ENCODE measurements at places on chromosomes 5 and 9.

DNA sequence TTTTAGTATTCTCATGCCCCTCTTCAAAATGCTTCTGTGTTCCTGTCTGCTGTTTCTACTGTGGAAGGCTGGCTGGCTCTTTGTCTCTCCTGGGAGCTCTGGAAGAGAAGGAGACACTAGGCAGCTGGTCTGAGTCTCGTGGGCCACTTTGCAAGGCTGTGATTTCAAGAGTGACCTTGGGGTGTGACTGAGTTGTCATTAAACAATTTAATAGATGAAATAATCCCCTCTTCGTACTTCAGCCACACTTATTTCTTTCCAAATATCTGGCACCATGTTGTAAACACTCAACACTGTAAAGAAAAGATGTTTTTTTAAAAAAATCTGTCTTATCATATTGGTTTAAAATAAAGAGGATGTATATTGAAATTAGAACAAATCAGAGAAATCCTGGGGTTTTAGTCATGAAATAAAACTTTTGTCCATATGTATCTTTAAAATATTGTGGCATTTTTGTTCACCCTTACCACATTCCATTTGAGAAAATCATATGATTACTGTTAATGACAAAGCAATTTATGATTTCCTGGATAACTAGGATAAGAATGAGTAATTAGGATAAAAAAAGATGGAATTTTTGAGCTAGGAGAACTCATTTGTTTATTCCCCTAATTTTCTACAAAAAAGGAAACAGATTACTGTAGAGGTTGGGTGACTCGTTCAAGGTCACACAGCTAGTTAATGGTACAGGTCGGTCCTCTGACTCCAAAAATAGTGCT, 200.8 kb downstream of the MAT2B start:
- no peaks in the 10 kb centered on the region for H3K4me1 ChIP-seq
- DNase-seq = no peak
- no peak overlapping the region for H3K4me3 ChIP-seq

DNA sequence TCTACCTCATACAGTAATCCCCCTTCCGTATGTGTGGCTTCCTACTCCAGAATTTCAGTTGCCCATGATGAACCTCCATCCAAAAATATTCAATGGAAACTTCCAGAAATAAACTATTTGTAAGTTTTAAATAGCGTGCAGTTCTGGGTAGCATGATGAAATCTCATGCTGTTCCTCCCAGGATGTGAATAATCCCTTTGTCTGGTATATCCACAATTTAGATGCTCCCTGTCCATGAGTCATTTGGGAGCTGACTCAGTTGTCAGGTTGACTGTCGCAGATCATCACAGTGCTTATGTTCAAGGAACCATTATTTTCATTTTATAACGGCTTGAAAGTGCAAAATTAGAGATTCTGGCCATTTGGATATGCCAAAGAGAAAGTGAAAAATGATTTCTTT, 290.1 kb upstream of the CDH9 start:
- H3K4me3 ChIP-seq = no peak overlapping the region
- no peak for DNase-seq
- H3K4me1 ChIP-seq = no peaks in the 10 kb centered on the region
- no peak overlapping the region for H3K27ac ChIP-seq
- H3K36me3 ChIP-seq = no peaks in the 10 kb centered on the region

DNA sequence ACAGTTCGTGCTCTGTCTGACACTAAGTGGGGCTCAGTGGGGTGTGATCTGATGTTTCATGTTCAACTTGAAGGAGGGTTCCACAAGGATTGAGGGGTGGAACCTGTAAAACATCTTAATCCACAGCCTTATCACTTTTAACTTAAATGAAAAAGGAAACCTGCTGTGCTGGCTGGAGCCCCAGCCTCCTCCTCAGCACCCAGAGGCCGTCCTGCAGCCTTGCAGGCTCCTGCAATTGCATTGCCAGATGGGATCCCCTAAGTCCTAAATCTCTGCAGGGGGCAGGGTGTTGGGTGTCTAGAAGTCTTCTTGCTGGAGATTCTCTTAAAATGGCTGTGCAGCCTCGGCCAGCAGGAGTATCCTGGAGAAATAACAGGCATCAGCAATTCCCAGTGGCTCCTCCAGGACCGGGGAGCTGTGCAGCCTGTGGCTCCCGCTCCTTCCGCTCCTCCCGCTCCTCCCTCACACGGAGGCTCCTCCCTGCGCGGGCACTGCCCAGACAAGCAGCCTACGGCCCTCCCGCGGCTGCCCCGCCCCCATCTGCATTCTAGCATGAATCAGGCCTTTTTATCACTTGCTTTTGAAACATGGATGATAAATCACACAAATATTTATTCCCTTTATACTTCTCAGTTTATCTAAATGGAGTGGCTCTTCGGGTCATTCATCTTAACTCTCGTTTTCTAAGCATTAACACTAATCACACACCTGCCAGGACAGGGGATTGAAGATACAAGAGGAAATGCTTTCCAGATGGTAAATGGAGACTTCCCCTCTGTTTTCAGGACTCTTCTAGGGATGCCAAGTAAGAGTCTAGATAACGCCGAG, 131.0 kb downstream of the ADAMTS16 start:
- H3K27ac ChIP-seq = no peak overlapping the region
- H3K36me3 ChIP-seq = no peaks in the 10 kb centered on the region
- DNase-seq = no peak
- no peaks in the 10 kb centered on the region for H3K27me3 ChIP-seq
- no peak overlapping the region for H3K4me3 ChIP-seq
- H3K4me1 ChIP-seq = no peaks in the 10 kb centered on the region

- no peak overlapping the region for H3K4me3 ChIP-seq
- DNase-seq = no peak
- no peaks in the 10 kb centered on the region for H3K36me3 ChIP-seq
- no peaks in the 10 kb centered on the region for H3K4me1 ChIP-seq
- H3K27ac ChIP-seq = no peak overlapping the region
- H3K27me3 ChIP-seq = peaks cover 2% of the 10 kb centered on the region
Observed at GRCh38 chr5:54981928-54982327, 3.5 kb downstream of the ESM1 start.

GRCh38 chr9:91790917-91791316, 159.1 kb downstream of the ROR2 start:
- no peak for DNase-seq
- no peaks in the 10 kb centered on the region for H3K4me1 ChIP-seq
- H3K27me3 ChIP-seq = no peaks in the 10 kb centered on the region
- no peak overlapping the region for H3K4me3 ChIP-seq
- no peaks in the 10 kb centered on the region for H3K36me3 ChIP-seq

DNA sequence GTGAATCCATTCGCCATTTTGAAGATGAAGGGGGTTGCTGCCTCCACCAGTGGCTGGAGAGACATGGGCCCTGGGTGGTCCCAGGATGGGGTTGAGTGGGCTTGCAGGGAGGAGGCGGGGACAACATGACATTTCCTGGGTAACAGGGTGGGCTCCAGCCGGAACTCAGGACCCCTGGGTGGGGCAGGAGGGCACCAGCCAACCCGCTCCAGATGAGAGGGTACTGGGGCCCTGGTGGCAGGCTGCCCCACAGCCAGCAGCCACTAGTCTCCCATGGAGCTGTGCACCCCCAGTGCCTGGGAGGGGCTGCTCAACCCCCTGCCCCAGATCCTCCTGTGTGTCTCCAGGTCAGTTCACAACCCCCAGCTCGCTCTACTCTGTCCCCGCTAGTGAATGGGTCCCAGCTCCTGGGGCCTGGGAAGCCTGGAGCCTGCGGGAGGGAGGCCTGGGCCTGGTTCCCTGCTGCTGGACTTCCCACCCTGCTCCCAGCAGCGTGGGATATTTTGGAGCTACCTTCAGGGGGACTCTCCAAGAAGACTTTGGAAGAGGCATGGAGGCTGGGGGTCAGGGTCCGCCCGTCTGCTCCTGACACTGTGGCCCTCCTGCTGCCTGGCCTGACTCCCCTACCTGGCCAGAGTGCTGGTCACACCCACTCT, 55.9 kb downstream of the AHRR start:
- no peaks in the 10 kb centered on the region for H3K36me3 ChIP-seq
- no peak for DNase-seq
- no peaks in the 10 kb centered on the region for H3K27me3 ChIP-seq
- H3K4me1 ChIP-seq = peaks cover 10% of the 10 kb centered on the region

DNA sequence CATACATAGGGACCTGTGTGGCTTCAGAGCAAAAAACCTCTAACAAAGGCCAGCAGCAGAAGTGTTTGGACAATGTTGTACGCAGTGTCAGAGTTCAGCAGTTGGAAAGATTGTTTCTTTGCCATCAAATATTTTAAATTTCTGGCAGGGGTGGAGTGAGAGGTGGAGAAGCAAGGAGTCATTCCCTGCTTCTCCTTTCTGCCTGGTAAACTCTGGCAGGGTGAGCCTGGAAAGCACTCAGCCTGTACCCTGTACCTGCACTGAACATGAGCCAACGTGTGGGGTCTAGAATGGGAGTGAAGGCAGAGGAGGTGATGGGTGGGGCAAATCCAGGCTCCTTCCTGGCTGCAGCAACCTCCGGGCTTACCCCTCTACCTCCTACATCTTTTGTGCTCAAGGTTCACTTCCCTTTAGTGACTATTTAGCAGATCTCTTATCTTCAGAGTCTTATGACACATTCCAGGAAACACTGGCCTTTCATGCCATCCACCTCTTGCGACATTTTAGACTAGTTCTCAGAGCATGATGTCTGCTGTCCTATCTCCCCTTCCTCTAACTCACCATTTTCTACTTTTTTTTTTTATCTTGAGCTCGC, 445.0 kb upstream of the PIK3R1 start:
- H3K36me3 ChIP-seq = no peaks in the 10 kb centered on the region
- no peak for DNase-seq
- no peaks in the 10 kb centered on the region for H3K4me1 ChIP-seq
- no peak overlapping the region for H3K27ac ChIP-seq

DNA sequence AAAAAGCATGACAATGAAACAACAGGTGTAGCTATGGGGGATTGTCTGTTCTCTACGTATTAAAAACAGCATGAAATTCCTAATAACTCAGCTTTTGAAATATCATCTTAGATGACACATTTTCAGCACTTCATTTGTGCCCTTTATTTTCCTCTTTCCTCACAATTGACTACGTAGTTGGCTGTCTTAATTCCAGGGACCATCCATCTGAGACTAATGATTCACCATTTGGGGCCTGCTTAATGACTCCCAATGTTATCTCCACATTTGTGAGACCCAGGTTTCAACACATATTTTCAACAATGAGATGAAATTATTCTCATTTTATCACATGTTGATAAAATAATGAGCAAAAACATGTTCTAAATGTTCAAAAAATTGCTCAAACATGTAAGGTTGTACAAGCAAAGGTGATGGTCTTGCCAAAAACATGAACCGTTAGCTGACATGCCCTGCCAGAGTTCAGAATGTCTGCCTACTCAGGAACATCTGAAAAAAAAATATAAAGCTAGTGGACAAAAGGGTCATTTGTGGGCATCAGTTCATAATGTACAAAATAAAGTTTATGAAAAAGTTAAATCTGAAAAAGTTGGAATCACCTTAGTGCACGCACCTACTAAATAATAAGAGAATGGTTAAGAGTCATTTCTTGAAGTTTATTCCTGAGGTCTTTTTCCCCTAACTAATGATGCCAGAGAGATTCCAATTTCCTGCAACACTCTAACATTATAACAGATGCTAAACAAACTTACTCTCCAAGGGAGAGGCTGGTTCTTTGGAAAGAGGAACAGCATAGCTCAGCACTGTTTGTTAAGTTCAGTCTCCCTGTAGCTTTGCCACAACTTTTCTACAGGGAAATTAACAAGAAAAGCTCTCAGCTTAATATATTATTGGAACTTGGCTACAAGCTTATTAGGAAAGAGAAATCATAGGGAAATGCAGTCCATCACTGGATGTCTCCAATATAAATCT, 275.5 kb downstream of the SPOCK1 start:
- no peak overlapping the region for H3K4me3 ChIP-seq
- H3K36me3 ChIP-seq = no peaks in the 10 kb centered on the region
- DNase-seq = no peak
- no peaks in the 10 kb centered on the region for H3K27me3 ChIP-seq

DNA sequence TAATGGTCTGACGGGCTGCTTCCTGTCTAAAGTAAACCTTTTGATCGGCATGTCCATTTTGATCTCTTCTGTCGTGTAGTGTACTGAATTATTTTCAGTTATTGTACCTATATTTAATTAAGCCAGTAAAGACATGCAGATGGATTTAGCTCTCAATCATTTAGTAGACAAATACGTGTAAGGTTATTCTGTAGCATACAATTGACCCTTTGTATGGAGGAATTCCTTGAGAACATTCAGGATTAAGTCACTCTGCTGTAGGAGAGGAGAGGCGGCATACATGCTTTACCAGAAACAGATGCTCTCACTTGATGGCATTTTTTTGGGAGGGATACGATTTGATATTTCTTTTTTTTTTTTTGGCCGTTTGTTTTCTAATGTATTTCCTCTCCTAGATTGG, 141.0 kb downstream of the PBX3 start:
- no peak overlapping the region for H3K4me3 ChIP-seq
- no peaks in the 10 kb centered on the region for H3K36me3 ChIP-seq
- H3K4me1 ChIP-seq = peaks cover 12% of the 10 kb centered on the region
- peaks cover 15% of the 10 kb centered on the region for H3K27me3 ChIP-seq
- H3K27ac ChIP-seq = no peak overlapping the region

GRCh38 chr9:14511452-14511851, 181.8 kb downstream of the ZDHHC21 start:
- H3K36me3 ChIP-seq = no peaks in the 10 kb centered on the region
- H3K4me1 ChIP-seq = no peaks in the 10 kb centered on the region
- no peaks in the 10 kb centered on the region for H3K27me3 ChIP-seq
- DNase-seq = no peak
- H3K4me3 ChIP-seq = no peak overlapping the region

- H3K27me3 ChIP-seq = no peaks in the 10 kb centered on the region
- no peak for DNase-seq
- no peaks in the 10 kb centered on the region for H3K36me3 ChIP-seq
- H3K27ac ChIP-seq = no peak overlapping the region
Observed at GRCh38 chr5:140165923-140166270, 9.1 kb upstream of the CYSTM1 start.

GRCh38 chr9:136022731-136023409, 61.7 kb upstream of the UBAC1 start:
- no peak overlapping the region for H3K4me3 ChIP-seq
- no peak for DNase-seq
- H3K4me1 ChIP-seq = no peaks in the 10 kb centered on the region
- no peaks in the 10 kb centered on the region for H3K36me3 ChIP-seq
- no peaks in the 10 kb centered on the region for H3K27me3 ChIP-seq

GRCh38 chr5:177565046-177565445, 10.7 kb upstream of the FAM193B start:
- H3K4me1 ChIP-seq = no peaks in the 10 kb centered on the region
- no peak for DNase-seq
- H3K4me3 ChIP-seq = no peak overlapping the region
- no peak overlapping the region for H3K27ac ChIP-seq
- H3K36me3 ChIP-seq = no peaks in the 10 kb centered on the region

- H3K36me3 ChIP-seq = no peaks in the 10 kb centered on the region
- no peaks in the 10 kb centered on the region for H3K27me3 ChIP-seq
- H3K27ac ChIP-seq = no peak overlapping the region
Observed at GRCh38 chr5:148297731-148298130, 14.5 kb upstream of the SPINK7 start.

- no peak overlapping the region for H3K27ac ChIP-seq
- no peak for DNase-seq
- H3K4me1 ChIP-seq = no peaks in the 10 kb centered on the region
- H3K36me3 ChIP-seq = no peaks in the 10 kb centered on the region
Observed at GRCh38 chr5:107443897-107444296, 226.8 kb downstream of the EFNA5 start.
